ENCODE measurements at places on chromosomes 4 and X.

- DNase-seq: no peak
Observed at GRCh38 chrX:42531441-42531840, 246.5 kb downstream of the PPP1R2C start.

- no peak for DNase-seq
Observed at GRCh38 chr4:97123573-97123972, 1019.7 kb downstream of the STPG2 start.

DNA sequence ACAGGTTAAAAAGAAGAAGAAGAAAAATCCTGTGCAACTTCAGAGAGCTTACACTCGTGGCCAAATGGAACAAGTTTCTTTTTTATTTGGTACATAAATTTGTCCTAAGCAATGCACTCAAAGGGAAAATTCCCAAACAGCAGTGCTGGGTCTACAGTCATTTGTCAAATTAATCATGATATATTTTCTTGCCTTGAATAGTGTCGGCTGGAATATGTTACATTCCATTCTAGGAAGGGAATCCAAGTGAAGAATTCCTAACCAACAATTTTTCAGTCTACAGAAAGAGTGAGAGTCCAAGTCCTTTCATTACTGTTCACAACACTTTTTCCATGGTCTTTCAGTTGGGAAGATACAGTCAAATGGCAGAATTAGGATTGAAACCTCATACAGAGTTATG, 63.9 kb downstream of the HAND2 start:
- DNase-seq: no peak

DNA sequence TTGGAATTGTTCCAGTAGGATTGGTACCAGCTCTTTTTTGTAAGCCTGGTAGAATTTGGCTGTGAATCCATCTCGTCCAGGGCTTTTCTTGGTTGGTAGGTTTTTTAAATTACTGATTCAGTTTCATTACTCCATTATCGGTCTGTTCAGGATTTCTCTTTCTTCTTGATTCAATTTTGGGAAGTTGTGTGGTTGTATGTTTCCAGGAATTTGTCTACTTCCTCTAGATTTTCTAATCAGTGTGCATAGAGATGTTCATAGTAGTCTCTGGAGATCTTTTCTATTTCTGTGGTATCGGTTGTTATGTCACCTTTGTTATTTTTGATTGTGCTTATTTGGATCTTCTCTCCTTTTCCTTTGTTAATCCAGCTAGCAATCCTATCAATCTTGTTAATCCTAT, 248.7 kb downstream of the ARHGAP10 start:
- DNase-seq: no peak

GRCh38 chr4:168920441-168921065, 89.5 kb downstream of the CBR4 start:
- no peak for DNase-seq

- no peak for DNase-seq
Observed at GRCh38 chr4:134313591-134313990, 112.0 kb upstream of the PABPC4L start.

GRCh38 chrX:48956728-48957414, 536 bp downstream of the OTUD5 start:
- no peak for DNase-seq

DNA sequence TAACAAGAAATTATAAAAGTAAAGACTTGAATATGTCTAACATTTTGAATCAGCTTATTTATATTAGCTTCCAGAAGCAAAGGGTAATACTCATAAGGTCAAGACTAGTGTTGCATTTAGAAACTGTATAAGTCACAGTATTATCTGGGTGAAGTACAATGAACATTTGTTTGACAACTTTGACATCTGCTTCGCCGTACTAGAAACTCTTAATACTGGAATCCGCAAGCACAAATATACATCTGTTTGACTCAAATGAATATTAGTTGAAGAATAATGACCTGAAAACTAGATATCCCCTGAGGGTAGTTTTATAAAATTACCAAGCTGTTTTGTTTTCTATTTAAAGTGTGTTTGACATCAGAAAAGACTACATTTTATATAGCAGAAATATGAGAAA, 135.4 kb upstream of the ATOH1 start:
- DNase-seq: no peak

DNA sequence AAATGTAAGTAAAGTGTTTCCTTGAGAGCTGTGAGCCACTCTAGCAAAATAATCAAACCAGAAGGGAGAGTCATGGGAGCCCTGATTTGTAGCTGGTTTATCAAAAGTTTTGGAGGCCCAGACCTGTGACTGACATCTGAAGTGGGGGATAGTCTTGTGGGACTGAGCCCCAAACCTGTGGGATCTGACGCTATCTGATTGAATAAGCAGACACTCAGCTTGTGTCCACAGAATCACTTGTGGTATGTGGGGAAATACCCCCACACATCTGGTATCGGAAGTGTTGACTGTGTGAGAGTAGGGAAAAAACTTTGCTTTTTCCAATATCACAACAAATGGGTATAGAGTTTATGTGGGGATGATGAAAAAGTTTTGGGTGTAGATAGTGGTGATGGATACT, 35.4 kb downstream of the FUNDC1 start:
- no peak for DNase-seq

DNA sequence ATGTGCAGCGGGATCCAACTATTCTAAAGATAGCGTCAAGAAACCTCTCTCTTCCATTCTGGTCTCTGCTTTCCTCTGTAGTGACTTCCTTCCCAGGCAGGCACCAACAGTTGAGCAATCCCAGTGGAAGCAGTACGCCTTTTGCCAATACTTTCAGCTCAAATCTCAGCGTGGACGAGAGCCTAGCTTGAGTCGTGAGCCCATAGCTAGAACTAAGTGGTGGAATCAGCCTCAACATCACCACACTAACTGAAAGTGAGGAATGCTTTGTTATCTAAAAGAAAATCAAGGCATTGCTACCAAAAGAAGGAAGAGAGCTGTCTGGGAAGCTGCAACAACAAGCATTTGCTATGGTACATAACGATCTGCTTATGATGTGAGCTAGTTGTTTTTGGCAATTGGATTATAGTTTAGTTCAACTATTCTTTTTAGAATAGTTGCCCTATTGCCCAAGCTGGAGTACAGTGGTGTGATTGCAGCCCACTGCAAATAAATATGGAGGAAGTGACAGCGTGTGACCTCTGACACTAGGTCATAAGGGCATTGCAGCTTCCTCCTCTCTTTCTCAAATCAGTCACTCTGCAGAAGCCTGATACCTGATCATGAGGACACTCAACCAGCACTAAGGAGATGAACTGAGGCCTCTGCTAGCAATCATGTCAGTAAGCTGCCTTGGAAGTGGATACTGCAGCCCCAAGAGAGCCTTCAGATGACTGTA, 24.7 kb upstream of the FRYL start:
- DNase-seq: no peak

DNA sequence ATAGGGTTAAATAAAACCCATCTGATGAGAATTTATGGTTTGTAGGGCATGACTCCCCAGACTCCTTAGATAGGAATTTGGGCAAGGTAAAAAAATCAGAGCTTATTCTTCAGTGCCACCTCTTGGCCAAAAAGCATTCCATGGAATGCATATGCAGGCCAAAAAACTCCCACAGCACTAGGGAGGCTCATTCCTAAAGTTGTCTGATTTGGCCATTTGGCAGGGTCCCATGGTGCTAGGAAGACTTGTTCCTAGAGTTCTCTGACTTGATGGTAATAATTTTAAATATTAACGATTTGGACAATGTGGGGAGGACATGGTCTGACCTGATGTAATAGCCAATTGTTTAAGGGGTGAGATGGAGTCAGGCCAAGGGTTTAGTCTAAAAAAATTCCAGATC, 93.0 kb downstream of the SPIN4 start:
- DNase-seq: no peak

GRCh38 chr4:137823007-137823406, 290.7 kb upstream of the PCDH18 start:
- DNase-seq: no peak

DNA sequence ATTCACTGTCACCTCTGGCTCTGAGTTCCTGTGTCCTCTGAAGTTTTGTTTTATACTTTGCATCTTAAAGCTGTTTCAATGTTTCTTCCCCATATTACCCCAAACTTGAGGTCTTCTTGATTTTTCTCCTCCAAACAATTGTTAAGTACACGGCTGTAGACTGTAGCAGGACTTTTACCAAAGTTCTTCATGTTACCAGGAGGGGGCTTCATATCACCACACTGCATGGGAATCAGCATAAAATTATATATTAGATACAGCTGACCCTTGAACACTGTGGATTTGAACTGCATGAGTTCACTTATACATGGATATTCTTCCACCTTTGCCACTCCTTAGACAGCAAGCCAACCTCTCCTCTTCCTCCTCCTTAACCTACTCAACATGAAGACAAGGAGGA, 56.6 kb downstream of the SPATA18 start:
- DNase-seq: no peak

DNA sequence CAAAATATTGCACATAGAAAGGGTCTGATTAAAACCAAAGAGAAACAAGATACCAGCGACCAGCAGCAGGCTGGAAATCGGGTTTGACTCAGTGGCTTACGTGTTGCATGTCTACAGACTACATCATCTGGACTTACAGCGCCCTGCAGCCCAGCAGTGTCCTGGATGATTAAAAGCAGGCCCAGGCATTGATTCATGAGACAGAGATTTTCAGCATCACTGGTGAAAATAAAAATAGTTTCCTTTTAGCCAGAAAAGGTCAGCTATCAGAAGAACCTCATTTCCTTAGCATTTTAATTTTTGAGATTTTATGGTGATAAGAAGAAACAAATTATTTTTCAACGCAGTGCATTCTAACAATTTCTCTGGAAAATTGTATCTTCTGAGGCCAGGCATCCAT, 190.6 kb downstream of the PTTG2 start:
- DNase-seq: no peak

DNA sequence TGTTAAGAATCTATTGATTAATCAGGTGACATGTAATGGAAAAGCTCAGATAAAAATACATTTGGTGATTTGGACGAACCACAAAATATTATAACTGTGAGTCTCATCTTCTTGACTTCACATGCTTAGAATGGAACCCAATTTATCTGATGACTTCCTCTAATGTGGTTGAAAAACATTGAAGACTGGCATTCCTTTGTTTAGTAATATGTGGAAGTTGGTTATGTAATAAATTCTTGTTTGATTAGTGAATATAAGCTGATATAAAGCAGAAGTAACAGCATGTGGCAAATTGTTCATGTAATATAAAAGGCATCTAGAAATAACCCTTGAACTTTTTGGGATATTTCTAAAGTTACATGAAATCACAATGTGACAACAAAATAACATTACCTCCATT, 9.7 kb downstream of the GIMD1 start:
- DNase-seq: no peak

DNA sequence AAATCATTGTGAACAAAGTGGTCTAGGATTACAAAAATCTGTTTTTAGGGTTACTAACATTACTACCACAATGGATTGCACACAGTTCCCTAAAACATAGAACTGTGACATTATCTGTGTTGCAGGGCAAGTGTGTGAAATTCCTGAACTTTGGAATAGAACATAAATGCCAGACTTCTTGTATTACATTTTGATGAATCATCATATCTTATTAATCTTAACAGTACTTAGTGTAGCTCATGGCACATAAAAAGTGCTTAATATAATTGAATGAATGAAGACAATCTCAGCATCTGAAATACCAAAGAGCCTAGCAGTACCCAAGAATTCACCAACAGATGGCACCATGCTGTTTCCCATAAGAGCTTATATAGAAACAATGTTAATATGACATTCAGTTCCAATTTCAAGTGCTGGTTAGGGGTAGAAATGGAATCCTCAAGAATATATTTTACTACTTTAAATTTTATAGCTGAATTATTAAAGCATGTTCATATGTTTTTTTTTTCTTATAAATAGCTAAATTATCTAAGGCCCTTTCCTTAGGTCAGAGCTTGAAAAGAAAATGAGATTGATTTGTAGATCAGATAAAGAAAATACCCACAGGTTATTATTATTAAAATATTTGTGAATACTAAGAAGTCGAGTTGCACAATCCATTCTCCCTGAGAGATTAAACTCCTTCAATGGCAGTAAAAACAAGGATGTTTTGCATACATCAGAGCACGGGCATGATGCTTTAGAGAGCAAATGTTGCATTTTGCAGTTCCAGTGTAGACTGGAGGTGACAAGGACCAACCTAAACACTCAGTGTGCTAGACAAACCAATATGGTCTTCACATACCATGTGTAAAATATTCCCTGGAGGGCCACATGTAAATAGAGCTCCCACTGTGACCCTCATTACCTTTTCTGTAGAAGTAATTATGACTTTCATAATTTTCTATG, 25.7 kb upstream of the SHISA3 start:
- DNase-seq: no peak

DNA sequence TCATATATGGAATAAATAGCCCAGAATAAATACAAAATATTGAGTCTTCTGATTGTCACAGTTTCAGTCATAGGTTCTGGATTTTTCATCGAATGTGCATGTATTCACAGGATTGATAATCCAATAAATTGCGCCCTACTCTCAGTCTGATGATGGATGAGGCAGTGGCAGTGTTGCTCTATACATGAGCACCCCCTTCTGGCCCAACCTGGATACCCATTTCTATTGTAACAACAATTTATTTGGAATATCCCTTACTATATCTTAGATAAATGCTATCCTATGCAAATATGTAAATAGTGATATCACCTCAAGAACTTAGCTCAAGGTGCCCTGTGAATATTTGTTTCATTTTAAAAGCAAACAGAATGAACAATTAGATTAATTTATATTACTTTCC, 733.7 kb upstream of the PABPC4L start:
- no peak for DNase-seq

GRCh38 chr4:154444958-154445357, 46.6 kb downstream of the DCHS2 start:
- no peak for DNase-seq

DNA sequence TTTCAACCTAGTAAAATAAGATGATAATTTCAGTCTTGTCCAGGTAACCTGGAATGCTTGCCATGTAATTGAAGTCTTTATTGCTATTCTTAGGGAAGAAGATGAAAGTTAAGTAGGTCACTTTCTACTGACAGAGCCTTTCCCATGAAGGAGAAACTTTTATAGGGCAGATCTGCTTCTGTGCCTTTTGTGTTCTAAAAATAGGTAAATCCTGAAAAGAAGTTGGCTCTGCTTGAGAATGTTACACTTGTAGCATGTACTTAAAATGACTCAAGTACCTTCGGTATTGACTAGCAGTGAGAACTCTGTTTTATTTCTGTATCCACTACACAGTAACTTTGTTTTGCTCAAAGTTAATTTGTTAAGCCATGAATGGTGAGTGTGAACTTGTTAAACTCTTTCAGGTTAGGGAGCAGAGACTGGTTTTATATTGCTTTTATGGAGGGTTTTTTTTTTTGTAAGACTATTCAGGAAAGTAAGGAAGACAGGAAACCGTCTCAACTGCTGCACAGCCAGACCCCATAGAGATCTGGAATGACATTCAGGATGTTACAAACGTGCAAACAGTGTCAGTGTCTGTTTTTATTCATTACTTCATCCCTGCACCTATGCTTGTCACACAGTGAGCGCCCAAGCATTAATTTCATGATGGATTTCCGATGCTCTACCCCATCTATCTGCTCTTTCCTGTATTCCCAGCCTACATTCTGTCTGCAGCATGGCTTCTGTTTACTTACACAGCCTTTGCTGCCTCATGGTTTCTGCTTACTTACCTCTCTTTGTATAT, 53.0 kb downstream of the SEPTIN11 start:
- DNase-seq: no peak
